SK-N-SH (cell line): ENCODE measurements at places on chromosomes 11 and 22. TPM values are rescaled to one million over a fixed set of nuclear protein-coding genes. Genes with fewer than 3 reads are reported as not detected.

The FOSL1 gene
- 17.9 and 30.1 TPM in 2 replicates for polyA plus RNA-seq

- DNase-seq = no peak
These were observed 8.9 kb downstream of the HEPHL1 start for GRCh38 chr11:94030059-94030458.

DNA sequence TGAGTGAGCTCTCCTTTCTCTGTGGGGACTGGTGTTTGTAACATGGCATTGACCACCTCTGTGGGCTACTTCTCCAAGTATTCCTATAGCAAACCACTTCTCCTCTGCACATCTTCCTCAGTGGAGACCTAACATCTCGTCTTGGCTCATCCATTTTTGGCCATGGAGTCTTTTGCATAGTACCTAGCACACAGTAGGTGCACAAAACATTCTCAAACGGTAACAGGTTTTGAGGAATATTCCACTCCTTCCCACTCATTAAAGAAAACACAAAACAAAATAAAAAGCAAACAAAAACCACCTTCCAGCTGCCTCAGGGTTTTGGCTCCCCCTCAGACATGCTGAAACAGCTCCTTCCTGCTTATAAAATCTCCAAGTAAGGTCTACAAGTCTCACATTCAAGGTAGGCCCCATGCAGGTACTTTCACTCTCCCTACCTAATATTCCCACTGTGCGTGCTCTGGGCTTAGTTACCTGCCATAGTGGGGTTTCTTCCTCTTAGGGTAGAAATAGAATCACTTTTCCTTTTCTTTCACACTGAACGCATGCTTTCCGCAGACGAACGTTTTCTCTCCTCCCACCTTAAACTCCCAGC is 132.4 kb downstream of the RBFOX2 start:
- no peak for DNase-seq

GRCh38 chr22:43627485-43628213 is 184.5 kb downstream of the EFCAB6 start:
- DNase-seq = no peak

DNA sequence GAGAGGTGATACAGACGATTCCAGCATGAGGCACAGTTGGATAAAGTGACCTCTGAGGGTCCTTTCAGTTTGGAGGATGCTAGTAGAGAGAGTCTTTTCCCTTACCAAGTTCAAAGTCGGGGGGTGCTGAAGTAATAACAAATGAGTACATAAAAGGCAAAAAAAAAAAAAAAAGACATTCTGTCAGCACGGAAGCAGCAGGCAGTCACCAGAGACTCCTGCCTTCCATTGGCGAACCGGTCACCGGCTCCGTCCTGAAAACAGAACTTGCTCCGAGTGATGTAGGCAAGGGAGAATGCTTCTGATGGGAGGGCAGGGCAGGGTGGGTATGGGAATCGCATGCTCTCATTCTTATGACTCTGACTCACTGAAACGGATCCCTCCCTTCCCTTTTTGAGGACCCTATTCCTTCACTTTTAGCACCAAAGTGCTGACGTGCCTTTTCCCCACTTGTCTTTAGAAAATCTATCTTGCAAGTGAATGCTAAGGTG is 65.9 kb downstream of the PRR5L start:
- DNase-seq = no peak

DNA sequence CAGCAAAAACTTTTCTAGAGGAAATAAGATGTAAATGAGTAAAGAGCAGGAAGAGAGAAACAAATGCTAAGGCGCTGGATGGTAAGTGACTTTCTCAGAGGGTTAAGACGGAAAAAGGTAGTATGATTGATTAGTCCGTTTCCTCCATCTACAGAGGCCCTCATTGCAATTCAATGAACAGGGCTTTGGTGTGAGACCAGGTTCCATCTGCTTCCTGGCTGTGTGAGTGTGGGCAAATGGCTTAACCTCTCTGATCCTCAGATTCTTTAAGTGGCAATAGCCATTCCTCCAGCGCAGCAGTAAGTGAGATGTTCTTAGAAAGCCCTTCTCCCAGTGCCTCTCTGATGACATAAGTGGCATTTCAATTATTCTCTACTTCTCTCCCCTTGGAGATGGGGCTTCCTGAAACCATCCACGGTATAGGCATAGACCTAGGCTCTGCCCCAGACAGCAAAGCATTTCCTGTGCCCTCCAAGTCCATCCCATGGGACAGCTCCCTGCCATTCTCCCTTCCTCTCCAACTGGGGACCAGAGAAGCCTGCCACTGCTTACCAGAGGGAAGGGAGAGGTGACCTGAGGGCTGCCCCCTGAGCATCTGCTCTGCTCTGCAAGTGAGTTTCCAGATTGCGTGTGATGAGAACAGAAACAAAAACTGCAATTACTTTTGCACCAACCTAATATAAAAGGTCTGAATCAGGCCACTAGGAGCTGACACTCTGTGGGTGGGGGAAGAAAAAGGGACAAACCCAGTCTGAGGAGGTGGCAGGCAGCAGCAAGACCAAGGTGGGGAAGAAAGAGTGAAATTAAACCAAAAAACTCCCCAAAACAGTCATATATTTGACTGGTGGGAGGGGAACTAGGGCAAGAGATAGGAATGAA is 12.7 kb upstream of the CD44 start:
- DNase-seq = no peak
